Vagina (tissue), 2 donors: ENCODE measurements at places on chromosomes 4 and X. TPM values are rescaled to one million over a fixed set of nuclear protein-coding genes. Genes with fewer than 3 reads are reported as not detected.

- no peak overlapping the region for H3K27ac ChIP-seq
- H3K4me3 ChIP-seq, result no peak overlapping the region
- no peaks in the 10 kb centered on the region for H3K4me1 ChIP-seq
- H3K27me3 ChIP-seq, result no peaks in the 10 kb centered on the region
Measured at GRCh38 chr4:102843273-102843672, 15.9 kb upstream of the UBE2D3 start.

DNA sequence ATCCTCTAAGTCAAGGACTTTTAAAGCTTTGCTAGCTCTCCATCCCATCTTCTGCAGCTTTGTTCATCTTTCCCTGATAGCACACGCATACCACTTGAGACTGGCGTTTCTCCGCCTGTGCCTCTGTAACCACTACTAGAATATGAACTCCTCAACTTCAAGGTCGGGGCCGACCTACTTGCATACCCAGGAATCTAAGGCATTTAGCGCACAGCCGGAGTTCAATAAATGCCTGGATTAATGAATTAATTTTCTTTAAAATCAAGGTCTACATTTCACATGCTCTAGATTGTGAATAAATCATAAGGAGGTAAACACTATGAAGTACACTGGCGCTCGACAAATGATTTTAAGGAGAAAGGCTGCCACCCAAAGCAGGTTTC, 89.3 kb downstream of the HNRNPD start:
- no peaks in the 10 kb centered on the region for H3K36me3 ChIP-seq
- no peak overlapping the region for H3K27ac ChIP-seq
- peak overlapping the region; percentile 43 for H3K4me3 ChIP-seq
- H3K4me1 ChIP-seq, result peaks cover 7% of the 10 kb centered on the region
- H3K27me3 ChIP-seq, result no peaks in the 10 kb centered on the region
- no peak for DNase-seq

GRCh38 chr4:71235311-71236201, 103.3 kb upstream of the SLC4A4 start:
- no peak for DNase-seq
- no peak overlapping the region for H3K27ac ChIP-seq
- peaks cover 13% of the 10 kb centered on the region for H3K4me1 ChIP-seq
- H3K36me3 ChIP-seq, result no peaks in the 10 kb centered on the region
- no peak overlapping the region for H3K4me3 ChIP-seq
- no peaks in the 10 kb centered on the region for H3K27me3 ChIP-seq

DNA sequence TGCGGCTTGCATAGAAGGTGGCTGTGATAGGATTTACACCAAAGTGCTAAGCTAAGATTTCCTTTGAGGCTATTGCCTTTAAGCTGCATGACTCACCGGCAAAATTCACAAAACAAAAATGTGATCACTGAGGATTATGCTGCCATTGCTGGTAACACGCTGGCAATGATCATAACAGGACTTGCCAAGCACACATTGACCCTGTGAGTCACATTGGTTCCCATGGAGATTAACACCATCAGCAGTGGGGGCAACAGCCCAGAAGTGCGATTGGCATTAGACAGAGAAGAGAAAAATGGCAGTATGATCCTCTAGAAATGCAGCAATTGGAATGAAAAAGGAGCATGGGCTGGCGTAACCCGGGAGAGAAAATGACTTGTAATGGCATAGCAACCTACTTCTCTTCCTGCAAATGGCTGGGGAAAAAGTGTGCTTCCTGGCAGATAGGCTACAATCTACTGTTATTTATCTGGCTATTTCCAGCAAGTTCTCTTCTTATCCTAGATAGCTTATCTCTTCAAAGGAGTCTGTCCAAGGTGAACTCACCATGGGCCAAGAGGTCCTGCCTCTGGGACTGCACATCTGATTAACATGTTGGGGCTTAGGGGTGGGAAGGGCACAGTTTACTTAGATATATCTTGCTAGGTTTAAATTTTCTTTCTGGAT, 314.2 kb upstream of the IGFBP7 start:
- H3K4me3 ChIP-seq, result no peak overlapping the region
- DNase-seq, result no peak
- H3K27ac ChIP-seq, result no peak overlapping the region
- no peaks in the 10 kb centered on the region for H3K27me3 ChIP-seq

- no peaks in the 10 kb centered on the region for H3K36me3 ChIP-seq
- H3K4me1 ChIP-seq, result peaks cover 41% of the 10 kb centered on the region
- H3K27ac ChIP-seq, result no peak overlapping the region
Measured at GRCh38 chrX:45003085-45003484, 130.1 kb downstream of the KDM6A start.

DNA sequence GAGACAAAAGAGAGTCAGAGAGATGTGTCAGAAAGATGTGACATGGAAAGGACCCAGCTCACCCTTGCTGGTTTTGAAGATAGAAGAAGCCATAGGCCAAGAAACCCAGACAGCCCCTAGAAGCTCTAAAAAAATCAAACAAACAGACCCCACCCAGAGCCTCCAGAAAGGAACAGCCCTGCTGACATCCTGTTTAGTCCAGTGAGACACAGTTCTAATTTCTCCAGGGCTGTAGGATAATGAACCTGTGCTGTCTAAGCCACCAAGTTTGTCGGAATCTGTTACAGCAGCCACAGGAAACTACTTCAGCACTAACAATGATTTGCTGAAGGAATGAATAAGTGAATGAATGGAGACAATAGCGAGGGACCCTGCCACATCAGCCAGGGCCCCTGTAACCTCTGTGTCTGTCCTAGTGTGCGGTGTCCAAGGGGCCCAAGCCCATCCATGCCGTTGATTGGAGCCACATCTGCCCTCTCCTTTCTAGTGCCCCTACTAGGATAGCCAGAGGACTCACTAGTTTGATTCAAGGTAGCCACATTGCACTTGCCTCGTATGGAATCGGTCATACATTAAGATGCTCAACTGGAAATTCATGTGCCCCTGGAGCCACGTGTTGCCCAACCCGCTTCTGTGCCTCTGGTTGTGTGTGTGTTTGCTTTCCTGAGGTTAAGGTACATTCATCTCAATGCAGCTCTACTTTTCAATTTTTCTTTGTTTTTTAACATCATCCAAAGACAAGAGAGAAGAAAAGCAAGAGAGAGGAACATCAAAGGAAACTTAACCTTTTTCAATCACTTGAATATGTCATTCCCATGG, 32.5 kb upstream of the SLC2A9 start:
- no peak overlapping the region for H3K4me3 ChIP-seq
- no peaks in the 10 kb centered on the region for H3K36me3 ChIP-seq
- no peaks in the 10 kb centered on the region for H3K4me1 ChIP-seq
- no peaks in the 10 kb centered on the region for H3K27me3 ChIP-seq

DNA sequence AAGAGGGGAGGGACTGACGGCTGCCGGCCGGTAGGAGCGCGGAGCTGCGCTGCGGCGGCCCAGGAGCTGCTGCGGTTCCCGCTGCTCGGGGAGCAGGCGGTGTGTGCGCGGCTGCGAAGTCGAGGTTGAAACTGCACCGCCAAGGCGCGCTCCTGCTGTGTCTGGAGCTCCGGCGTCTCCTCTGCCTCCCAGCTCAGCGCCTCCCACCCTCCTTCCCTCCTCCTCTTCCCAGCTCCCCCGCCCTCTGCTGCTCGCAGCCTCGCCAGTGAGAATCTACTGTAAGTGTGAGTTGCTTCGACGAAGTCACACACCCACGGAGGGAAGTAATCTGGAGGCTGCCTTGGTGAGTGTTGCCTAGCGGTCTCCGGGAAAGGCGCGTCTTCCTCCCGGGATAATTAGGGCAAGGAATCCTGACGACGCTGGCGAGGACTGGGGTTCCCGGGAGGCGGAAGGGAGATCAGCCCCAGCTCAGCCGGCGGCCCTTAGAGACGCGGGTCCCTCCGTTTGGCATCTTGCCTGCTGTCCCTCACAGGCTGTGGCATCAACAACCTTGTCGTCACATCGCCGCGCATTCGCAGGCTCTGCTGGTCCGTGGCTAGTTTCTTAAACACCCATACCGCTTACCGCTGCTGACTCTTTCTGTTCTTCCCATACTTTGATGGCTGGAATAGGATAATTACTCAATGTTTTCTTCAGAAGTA, at the start of gene EPHA5:
Gene EPHA5, minus strand, starts transcription at position 159 of the 701 bp plus-strand sequence. CDS start 747 bp downstream, outside the sequence.
- H3K4me1 ChIP-seq, result peaks cover 18% of the 10 kb centered on the region
- DNase-seq, result peak; percentile 93
- H3K4me3 ChIP-seq, result peak within 1 kb of the TSS; percentile 43

DNA sequence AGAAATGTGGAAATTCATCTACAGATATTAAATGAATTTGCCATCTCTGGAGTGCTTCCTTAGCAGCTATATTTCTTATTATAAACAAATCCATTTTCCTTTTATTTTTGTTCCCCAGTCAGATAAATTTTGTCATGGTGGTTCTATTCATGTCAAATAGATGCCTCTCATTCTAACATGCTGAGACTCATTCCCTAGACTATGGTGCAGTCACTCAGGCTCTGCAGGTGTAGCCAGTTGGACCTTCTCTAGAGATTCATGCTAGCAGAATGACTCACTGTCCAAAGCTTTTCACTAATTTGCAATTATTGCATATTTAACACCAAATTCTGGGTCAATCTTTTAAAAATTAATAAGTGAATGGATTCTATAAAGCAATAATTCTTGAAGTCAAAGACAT, 1392.7 kb downstream of the PCDH7 start:
- H3K36me3 ChIP-seq, result no peaks in the 10 kb centered on the region
- no peaks in the 10 kb centered on the region for H3K27me3 ChIP-seq
- no peak overlapping the region for H3K27ac ChIP-seq
- no peak for DNase-seq
- no peak overlapping the region for H3K4me3 ChIP-seq
- no peaks in the 10 kb centered on the region for H3K4me1 ChIP-seq

DNA sequence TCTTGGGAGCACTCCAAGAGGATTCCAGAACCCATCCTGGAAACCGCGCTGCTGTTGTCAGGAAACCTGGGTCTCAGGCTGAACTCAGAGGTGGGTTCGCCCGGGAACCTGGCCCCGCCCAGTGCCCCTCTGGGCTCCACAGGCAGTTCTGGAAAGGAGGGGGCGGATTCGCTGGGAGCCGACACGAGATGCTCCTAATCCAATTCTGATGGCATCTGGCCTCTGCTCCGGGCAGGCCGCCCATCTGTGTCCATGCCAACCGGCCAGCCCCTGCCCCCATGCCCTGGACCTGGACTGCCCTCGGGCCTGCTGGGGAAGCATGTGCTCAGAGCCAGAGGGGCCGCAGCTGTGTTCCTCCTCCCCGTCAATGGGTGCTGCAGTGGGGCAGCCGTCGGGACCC, 21.0 kb downstream of the ATP2B3 start:
- no peak for DNase-seq
- no peak overlapping the region for H3K27ac ChIP-seq
- no peaks in the 10 kb centered on the region for H3K4me1 ChIP-seq
- H3K27me3 ChIP-seq, result no peaks in the 10 kb centered on the region
- no peak overlapping the region for H3K4me3 ChIP-seq

DNA sequence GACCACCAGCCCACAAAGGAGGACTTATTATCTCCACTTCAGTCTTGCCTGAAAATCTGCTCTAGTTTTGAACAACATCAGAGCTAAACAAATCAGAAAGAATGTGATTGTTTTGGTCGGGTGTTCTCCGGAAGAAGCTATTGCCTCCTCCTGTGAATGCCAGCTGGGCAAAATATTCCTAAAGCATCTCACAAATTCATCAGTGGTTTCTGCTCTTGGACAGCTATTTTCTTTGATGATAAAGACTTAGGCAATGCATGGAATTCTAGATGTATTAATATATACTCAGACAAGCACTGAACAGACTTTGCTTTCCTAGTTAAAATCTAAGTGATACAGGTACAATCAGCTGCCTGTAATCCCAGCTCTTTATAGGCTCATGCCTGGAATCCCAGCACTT, 71.8 kb downstream of the ASMT start:
- no peak overlapping the region for H3K4me3 ChIP-seq
- no peaks in the 10 kb centered on the region for H3K27me3 ChIP-seq
- no peak for DNase-seq
- H3K36me3 ChIP-seq, result no peaks in the 10 kb centered on the region
- no peaks in the 10 kb centered on the region for H3K4me1 ChIP-seq

- no peaks in the 10 kb centered on the region for H3K4me1 ChIP-seq
- H3K27ac ChIP-seq, result no peak overlapping the region
Measured at GRCh38 chr4:83318666-83319065, 16.0 kb downstream of the HPSE start.

DNA sequence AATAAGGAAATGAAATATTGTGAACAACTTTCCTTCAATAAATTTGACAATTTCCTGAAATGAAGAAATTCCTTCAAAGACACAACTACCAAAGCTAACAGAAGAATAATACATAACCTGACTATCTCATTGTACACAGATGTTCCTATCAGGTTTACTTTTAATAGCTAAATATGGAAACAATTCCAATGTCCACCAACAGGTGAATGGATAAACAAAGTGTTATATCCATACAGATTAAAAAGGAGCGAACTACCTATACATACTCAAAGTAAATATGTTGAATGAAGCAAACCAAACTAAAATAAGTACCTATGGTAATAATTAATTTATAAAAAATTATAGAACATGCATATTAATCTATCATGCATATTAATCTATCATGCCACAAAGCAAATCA, 554.9 kb downstream of the PPP4R3C start:
- H3K4me3 ChIP-seq, result no peak overlapping the region
- no peaks in the 10 kb centered on the region for H3K27me3 ChIP-seq
- no peaks in the 10 kb centered on the region for H3K4me1 ChIP-seq

DNA sequence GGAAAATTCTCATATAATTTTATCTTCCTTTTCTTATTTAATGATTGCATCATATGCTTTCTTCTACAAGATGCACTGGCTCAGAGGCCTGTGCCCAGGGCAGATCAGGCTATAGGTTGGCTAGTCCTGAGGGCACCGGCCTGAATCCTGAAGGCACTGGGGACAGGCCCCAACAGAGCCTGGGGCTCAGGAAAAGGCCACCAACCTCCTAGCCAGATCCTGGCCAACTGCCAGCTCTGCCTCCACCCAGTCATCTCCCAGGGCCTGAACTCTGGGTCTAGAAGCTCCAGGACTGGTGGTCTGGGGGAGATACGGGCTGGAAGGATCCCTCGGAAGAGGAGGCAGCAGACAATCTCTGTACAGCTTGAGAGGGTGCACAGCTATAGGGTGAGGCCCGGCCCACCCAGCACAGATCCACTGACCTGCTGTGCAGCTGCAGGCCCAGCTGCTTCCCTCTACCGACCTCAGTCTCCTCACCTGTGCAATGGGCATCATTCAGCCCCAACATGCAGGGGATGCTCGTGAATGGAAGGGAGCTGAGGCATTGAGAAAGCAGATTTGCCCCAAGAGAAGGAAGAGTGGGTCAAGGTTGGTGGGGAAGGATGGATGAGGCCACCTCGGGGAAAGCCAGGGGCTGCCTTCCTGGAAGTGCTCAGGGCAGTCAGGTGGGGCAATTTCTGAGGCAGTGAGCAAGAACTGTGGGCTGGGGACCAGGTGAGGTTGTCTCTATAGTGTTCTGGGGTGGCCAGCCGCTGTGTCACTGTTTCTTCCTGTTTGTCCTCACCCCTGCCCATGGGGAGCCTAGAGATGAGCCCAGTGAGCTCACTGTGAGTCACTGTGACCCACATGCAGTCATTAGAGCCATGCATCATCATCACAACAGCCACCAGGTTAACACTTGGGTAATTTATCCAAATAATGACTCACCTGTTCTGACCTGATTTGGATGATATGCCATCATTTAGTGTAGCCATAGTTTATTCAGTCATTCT, 22.4 kb upstream of the XAGE2 start:
- H3K4me3 ChIP-seq, result no peak overlapping the region
- H3K27me3 ChIP-seq, result no peaks in the 10 kb centered on the region

- H3K27me3 ChIP-seq, result no peaks in the 10 kb centered on the region
- no peaks in the 10 kb centered on the region for H3K36me3 ChIP-seq
- H3K27ac ChIP-seq, result no peak overlapping the region
Measured at GRCh38 chrX:129318375-129318774, 204.9 kb downstream of the SMARCA1 start.

FATE1 gene
- total RNA-seq, result not detected

BGN gene
- 106 TPM for total RNA-seq

ATP2B3 gene
- total RNA-seq, result 0.25 TPM

AVPR2 gene
- 4.9 TPM for total RNA-seq

DSPP gene
- not detected for total RNA-seq

EDA gene
- 6.1 TPM for total RNA-seq

DCAF8L1 gene
- total RNA-seq, result not detected

RAB40AL gene
- 9.6 TPM for total RNA-seq
